Gastroesophageal sphincter (tissue), 4 donors: ENCODE measurements at places on chromosomes 13 and 19. TPM values are rescaled to one million over a fixed set of nuclear protein-coding genes. Genes with fewer than 3 reads are reported as not detected.

DNA sequence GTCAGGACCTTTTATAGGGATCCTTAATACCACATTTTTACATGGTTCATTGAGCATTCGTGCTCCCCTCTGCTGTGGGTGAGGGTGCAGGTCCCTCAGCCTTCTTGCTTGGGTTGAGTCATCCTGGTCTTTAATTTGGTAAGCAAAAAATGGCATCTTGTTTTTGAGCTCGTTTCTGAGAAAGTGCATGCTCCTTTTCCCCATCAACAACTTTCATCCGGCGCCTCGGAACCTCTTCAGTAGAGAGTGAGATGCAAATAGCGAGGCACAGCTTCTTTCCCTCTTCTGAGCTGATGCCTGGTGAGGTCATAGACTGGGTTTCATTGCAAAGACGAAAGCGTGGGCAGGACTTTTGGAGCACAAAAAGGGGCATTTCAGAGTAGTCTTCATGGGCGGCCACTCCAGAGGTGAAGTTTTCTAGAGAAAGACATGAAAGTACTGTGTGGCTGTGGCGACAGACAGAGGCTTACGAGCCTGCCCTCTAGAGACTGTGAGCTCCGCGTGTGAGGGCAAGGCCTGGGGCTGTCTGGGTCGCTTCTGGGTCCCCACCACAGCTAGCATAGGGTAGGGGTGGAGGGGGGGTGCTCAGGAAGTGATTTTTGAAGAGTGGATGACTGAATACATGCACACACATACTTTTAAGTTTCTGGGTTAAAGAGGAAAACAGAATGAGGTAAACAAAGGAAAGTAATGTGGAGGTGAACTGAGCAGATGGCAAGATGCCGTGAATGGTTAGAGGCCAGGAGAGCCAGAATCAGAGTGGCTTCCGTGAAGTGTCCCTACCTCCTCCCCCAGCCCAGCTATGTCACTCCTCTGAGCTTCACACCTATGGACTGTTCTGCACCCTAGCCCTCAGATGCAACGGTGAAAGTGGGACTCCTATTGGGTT, 44.3 kb downstream of the BBC3 start:
- no peak for ATAC-seq

- no peak for ATAC-seq
Observed at GRCh38 chr13:73281746-73282145, 222.9 kb downstream of the KLF5 start.

DNA sequence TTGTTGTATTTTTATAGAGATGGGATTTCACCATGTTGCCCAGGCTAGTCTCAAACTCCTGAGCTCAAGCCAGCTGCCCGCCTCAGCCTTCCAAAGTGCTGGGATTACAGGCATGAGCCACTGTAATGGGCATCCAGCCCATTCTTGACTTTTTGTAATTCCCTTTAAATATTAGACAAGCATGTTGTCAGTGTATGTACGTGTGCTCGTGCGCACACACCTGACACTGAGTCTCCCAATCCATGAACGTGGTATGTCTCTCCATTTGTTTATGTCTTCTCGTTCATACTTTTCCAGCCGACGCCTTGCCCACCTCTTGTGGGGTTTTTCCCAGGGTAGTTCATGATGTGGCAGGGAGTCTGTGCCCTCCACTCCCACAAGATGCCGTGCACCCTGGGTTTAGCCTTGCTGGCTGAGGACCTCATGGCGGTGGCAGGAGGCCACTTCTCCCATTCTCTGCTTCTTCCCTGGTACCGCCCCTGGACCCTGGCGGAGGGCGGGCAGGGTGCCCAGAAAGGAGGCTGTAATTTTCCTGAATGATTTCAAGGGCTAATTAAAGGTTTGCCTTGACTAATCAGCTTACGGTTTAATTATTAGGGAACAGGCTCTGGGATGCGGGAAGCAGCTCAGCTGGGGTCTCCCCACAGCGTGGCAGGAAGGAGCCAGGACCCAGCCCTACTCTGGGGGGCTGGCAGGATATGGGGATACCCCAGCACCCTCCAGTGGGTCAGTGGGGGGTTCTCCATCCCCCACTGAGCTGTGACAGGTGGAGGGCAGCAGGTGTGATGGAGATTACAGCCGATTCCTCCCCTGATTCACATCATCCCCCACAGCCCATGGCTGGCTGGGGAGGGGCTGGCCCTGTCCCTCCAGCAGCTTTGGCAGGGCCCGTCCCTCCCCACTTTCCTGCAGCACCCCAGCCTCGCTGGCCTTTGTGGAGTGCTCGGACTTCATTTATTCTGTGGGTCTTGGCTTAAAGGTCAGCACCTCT, 12.9 kb downstream of the PAK4 start:
- no peak for ATAC-seq

- no peak for ATAC-seq
Observed at GRCh38 chr13:113906571-113906970, 42.7 kb upstream of the GAS6 start.

- ATAC-seq = no peak
Observed at GRCh38 chr13:113119166-113119821, 3.3 kb upstream of the F10 start.

DNA sequence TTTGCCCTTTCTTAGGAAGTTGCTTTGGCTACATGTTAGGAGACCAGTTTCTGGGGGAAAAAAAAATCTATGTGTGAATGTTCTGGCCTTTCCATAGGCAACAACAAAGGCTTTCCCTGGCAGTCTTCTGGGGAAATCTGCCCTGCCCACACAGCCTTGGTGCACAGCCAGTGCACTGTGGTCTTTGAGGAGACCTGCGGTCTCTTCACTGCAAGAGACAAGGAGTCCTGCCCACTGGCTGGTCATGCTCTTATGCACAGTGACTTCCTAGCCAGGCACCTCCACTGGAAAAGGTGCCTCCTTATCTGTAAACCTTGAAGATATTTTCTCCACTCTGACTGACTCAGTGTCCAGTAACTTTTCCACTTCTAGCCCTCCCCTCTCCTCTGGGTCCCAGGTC, 155.1 kb downstream of the SUCLA2 start:
- ATAC-seq = no peak

- ATAC-seq = peak; percentile 10
Observed at GRCh38 chr19:14148751-14149410, 12.5 kb upstream of the ASF1B start.

GRCh38 chr13:107842562-107843180, 372.7 kb downstream of the LIG4 start:
- ATAC-seq = no peak

- ATAC-seq = no peak
Observed at GRCh38 chr13:52707375-52707774, 32.2 kb downstream of the CNMD start.

DNA sequence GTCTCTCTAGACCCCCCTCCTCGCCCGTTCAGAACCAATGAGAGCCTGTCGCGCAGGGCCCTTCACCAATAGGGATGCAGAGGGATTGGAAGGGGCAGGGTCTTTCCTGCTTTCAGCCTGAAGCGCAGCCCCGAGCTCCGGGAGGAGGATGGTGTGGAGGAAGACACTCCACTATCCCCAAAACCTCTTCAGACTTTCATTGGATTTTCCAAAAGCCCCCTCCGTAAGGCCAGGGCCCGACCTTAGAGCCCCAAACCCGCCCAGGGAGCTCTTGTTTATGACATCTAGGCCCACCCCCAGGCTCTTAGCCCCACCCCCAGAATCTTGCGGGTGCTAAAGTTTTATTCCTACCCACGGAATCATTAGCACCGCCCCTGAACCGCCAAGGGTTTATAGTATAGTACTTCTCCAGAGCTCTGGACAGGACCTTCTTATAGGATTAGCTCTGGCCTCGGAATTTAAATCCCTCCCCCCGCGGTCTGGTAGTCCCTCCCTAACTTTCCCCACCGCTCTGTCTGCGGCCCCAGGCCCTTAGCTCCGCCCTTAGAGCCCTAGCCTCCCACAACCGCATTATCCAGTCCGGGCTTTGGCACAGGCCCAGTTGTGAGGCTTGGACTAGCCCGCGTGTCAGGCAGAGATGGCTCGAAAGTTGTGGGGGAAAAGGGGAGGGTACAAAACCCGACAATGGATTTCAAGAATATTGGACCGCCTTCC, 6.6 kb upstream of the EML2 start:
- peak; percentile 79 for ATAC-seq

DNA sequence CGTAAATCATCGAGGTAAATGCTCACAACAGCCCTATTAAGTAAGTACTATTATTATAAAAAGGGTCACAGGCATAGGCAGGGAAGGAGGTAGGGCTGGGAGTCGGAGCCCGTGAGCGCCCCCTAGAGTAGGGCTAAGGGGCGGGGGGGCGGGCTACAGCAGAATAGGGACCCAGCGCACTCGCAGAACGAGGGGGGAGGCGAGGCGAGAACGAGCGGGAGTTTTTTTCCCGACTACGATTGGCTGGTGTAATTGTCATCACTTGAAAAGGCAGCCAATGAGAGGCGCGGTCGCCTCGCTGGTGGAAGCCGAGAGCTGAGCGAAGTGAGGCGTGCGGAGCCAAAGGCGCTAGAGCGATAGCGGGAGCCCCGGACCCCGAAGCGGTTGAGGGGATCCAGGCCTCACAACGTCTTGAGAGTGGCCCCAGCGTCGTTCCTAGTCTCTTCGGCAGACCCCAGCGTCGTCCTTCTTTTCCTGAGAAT, 24.2 kb downstream of the KEAP1 start:
- peak; percentile 99 for ATAC-seq

DNA sequence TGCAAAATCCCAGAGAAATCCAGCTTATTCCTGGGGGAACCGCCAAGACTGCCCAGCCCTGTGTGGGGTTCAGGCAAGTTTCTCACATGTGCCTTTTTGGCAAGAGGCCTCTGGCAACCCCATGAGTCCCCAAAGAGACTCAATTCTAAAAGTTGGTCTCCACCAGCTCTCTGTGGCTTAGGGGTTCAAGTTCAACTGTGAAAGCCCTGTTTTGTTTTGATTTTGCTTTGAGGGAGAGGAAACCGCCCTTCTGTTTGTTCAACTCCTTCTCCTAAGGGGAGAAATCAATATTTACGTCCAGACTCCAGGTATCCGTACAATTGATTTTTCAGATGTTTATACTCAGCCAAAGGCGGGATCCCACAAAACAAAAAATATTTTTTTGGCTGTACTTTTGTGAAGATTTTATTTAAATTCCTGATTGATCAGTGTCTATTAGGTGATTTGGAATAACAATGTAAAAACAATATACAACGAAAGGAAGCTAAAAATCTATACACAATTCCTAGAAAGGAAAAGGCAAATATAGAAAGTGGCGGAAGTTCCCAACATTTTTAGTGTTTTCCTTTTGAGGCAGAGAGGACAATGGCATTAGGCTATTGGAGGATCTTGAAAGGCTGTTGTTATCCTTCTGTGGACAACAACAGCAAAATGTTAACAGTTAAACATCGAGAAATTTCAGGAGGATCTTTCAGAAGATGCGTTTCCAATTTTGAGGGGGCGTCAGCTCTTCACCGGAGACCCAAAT, 583 bp upstream of the LDLR start:
- no peak for ATAC-seq

- no peak for ATAC-seq
Observed at GRCh38 chr19:18001777-18002345, 6.1 kb upstream of the ARRDC2 start.

DNA sequence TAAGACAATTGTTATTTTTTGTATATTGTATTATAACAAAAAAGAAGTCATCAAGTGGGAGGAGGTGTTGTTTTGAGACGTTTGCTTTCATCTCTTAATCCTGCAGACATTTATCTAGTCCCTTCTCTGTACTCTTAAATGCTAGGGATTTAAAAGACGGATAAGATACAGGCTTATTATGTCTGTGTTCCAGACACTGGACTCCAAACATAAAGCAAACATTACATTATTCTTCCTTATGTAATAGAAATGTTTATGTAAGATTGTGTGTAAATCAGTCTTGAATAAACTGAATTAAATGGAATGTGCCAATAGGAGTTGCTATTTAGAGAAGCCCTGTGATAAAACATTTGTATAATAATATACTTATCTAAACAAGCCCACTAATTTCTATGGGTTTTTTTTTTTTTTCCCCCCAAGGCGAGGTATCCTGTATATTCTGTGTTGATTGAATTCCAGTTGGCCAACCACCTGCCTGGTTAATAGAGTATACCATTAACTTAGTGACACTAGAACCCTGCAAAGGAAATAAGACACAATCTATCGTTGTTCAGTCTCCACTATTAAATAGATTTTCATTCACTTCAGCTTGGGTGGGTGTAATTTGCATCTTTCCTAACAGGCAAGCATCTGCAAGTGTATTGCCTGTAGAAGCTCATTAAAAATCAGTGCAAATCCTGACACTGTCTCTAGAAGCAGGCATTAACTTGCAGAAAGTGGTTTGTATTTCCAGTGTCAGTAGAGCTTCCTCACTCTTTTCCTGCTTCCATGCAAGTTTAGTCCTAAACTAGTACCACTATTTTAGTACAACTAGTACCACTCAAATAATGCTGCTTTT, 69.0 kb downstream of the LRCH1 start:
- no peak for ATAC-seq

DNA sequence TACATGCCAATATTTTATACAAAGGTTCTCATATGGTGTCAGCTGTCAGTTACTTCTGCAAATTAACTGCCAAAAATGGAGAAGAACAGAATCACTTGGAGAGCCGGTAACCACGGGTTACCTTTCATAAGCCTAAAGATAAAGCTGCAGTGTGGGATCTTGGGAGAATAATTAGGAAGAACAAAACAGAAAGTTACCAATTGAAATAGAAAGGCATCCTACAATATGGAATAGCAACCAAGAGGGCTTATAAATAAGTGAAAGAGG, 74.2 kb downstream of the TSHZ3 start:
- no peak for ATAC-seq

DNA sequence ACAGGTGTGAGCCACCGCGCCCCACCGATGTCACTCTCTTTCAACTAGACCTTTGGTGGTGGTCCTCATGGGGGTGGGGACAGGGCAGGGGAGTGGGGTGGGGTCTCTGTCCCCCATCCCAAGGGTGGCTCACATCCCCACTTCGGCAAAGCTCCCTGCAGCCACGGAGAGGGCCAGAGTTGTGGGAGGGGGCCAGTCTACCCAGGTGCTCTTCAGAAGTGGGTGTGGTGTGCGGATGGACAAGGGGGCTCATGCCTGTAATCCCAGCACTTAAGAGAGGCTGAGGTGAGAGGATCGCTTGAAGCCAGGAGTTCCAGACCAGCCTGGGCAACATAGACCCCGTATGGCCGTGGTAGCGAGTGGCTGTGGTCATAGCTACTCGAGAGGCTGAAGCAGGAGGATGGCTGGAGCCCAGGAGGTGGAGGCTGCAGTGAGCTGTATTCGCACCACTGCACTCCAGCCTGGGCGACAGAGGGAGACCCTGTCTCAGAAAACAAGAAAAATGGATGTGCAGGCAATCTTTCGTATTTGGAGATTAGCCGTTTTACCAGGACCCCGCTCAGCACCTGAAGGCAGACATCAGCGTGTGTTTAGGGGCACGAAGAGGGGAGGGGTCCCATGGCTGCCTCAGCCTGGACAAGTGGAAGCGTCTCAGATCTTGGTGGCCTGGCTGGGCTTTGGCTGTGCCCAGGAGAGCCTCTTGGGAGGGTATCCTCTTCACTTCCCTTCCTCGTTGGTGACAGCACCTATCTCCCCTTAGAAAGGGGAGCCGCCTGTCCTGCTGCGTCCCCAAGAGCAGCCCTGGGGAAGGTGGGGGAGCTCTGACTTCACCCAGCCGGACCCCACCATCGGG, 846 bp downstream of the TGFBR3L start:
- no peak for ATAC-seq

Gene SIGLEC12
- total RNA-seq = 0.85 TPM

Gene LIM2
- not detected for total RNA-seq

Gene ZFP14
- total RNA-seq = 3.9 TPM

Gene ZNF761
- 12.8 TPM for total RNA-seq

Gene ADAMTS10
- 25.4 TPM for total RNA-seq

Gene SIGLEC5
- total RNA-seq = 0.94 TPM

Gene CLEC11A
- 4.6 TPM for total RNA-seq

Gene RASGRP4
- total RNA-seq = 1.2 TPM

Gene ATP8A2
- 0.23 TPM for total RNA-seq

Gene CEACAM16
- total RNA-seq = not detected

Gene GRK1
- not detected for total RNA-seq
